Stimulated activated naive CD4-positive, alpha-beta T cell (primary cell): ENCODE measurements at places on chromosomes 11 and 22.

- DNase-seq, result no peak
Measured at GRCh38 chr22:30294066-30294465, 4.8 kb upstream of the CASTOR1 start.

DNA sequence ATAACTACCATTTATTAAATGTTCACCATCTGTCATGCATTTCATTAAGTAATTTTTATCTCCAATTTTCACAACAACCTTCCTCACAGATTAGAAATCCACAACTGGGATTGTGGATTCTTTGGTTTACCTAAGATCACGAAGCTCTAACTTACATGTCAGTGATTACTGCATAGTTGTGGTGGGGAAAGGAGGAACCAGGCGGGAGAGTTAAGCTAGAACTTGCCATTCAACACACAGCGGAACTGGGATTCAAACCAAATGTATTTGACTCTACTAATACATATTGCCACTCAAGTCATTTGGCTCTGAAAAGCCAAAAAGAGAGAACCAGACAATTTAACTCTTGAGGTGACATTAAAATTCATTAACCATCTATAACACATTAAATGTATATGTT is 10.4 kb upstream of the LAYN start:
- no peak for DNase-seq

DNA sequence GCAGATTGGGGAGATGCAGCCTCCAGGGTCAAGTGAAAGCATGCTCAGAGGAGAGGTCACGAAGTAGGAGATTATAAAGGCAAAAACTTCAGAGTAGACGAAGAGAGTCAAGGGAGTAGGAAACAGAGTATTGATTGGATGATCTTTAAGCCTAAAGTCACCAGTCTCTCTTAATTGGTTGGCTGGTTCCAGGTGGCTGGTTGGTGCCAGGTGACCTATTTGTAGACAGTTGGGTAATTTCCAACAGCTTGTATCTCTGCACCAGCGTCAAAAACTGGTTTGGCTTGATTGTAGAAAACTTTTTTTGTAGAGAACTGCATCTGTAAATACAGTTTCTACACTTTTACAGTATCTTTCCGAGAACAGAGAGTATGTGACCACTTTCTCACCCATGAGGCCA is 75.7 kb upstream of the CCDC90B start:
- DNase-seq, result no peak

GRCh38 chr11:115201111-115201792 is 303.0 kb downstream of the CADM1 start:
- no peak for DNase-seq

DNA sequence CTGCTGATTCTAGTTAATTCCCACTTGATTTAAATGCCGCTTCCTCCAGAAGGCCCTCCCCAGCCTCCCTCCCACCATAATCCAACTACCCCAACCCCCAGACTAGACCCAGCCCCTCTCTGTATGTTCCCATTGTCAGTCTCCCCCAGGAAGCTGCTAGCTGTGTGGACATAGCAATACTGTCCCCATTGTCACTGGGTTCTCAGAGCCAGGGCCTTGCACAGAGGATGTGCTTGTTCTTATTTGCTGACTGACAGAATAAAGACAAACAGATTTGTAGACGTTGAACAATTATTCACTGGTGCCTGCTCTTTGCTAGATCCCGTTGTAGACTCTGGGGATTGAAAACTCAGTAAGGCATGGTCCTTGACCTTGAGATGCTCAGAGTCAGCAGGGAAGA is 45.7 kb upstream of the NAV2 start:
- no peak for DNase-seq

- no peak for DNase-seq
Measured at GRCh38 chr11:19631712-19632498, 80.7 kb upstream of the NAV2 start.

- no peak for DNase-seq
Measured at GRCh38 chr11:134460881-134461280, 48.8 kb upstream of the B3GAT1 start.

GRCh38 chr11:74316772-74317505 is 5.5 kb upstream of the P4HA3 start:
- DNase-seq, result no peak

- no peak for DNase-seq
Measured at GRCh38 chr11:92227959-92228935, 3.6 kb downstream of the FAT3 start.

- no peak for DNase-seq
Measured at GRCh38 chr11:117220999-117221774, 10.7 kb downstream of the PCSK7 start.

- no peak for DNase-seq
Measured at GRCh38 chr11:68106165-68106940, 14.8 kb downstream of the CHKA start.

DNA sequence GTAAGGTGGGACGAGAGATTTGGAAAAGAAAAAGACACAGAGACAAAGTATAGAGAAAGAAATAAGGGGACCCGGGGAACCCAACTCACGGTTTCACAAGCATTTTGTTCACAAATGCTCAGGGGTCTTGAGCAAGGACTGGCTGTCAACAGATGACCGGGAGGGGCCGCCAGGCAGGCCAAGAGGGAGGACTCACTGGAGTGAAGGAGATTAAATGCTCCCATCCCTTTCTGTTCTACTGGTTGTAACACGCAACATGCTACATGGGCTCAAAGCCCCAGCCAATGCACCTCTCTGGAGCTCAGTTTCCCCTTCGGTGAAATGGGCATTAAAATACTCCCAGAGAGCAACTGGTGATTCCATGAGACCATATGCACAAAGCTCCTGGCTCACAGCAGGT is 13.4 kb downstream of the SHANK2 start:
- no peak for DNase-seq

- no peak for DNase-seq
Measured at GRCh38 chr11:35918716-35919115, 25.1 kb upstream of the LDLRAD3 start.

DNA sequence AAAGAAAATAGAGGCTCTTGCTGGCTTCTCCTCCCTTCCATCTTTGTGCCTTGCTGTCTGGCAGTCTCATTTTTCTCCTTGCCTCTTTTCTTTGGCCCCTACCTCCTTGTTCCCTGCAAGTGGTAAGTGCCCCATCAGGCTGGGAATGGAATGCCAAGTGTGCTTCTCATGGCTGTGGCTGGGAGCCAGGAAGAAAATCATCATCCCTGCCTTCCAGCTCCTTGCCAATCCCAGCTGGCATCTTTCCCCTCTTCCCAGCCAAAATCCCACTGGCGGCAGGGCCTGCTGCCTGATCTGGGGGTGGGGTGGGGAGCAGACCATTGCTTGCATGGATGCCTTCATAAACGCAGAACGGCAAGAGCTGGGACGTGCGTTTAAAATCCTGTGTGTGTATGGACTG is 27.0 kb upstream of the SLC25A18 start:
- no peak for DNase-seq

DNA sequence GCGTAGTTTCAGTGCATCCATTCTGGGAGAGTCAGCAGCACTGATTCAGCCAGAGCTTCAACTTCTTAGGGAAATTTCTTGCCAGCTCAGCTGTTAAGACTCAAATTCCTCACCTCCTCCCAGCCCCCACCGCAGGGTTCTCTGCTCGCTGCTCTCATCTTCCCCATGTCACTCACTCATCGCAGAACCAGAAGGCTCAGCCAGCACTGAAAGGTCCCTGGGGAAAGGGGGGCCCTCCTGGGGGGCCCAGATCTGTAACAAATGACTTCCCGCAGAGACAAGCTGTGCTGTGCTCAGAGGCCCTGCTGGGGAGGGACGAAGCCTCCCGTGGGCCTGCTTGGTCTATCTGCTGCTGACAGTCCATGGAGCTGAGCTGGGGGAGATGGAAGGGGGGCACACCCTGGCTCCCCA is 220.6 kb downstream of the NTM start:
- no peak for DNase-seq

DNA sequence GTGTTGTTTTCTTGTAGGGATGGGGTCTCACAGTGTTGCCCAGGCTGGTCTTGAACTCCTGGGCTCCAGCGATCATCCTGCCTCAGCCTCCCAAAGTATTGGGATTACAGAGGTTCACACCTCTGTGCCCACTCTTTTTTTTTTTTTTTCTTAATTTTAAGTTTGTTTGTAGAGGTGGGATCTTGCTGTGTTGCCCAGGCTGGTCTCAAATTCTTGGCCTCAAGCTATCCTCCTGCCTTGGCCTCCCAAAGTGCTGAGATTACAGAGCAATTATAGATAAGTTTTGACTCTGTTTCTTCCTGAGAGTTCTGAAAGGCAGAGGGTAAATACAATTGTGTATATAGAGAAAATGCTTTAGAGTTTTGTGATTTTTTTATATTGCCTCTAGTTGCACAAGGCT is 160.4 kb downstream of the TEAD1 start:
- no peak for DNase-seq

DNA sequence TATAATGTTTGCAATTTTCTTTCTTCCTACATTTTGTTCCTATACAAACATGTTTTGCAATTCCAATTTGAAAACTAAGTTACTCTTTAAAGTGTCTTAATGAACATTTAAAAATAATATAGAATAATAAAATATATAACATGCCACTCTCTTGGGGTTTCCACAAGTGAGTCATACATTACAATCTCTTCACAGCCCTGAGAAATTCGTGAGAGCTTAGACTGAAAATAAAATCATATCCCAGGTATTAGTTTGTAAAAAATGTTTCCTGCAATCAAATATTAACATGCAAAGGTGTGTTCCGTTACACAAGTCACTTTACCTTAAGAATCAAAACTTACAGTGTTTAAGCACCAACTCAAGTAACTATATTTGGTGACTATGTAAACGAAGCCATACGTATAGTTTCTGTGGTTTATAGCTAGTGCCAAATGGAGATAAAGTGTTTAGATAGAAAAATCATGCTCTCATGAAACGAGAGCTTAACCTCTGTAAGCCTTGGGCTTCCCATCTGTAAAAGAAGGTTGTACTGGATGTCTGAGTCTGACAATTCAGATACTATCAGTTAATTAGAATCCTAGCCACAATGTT is 253.6 kb upstream of the ANO3 start:
- DNase-seq, result no peak

DNA sequence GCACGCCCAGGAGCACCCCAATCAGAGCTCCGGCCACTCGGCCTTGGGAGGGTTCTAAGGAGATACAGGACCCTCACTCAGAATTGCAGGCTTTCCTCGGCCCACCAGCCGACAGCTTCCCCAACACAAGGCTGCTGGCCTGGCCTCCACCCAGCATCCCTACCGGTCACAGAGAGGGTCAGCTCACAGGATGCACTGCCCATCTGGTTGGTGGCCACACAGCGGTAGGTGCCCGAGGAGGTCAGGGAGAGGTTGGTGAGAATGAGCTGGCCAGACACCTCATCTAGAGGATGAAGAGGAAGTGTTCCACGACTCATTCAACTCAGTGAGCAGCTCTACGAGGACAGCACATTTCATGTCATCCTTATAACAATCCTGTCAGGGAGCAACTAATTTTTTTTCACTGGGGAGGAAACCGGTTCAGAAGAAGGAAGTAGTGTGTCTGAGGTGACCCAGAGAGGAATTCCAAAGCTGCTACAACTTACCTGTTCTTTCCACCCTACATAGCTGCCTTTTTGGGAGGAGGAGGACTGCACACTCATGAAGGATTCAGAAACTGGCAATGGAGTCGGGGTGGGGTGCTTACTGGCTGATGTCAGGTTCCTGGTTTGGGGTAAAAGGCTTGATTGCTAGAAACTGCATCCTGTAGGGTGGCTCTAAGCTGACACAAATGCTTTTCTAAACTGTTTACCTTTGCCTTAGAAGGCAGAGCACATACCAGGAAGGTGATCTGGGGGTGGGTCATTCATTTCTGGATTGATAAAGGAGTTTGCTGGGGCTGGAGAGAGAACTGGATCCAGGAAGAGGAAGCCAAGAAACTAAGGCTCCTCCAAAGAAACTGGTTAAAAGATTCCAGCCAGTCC is 3.3 kb downstream of the VSIG2 start:
- no peak for DNase-seq

- DNase-seq, result no peak
Measured at GRCh38 chr11:132134322-132134721, 763.9 kb downstream of the NTM start.

DNA sequence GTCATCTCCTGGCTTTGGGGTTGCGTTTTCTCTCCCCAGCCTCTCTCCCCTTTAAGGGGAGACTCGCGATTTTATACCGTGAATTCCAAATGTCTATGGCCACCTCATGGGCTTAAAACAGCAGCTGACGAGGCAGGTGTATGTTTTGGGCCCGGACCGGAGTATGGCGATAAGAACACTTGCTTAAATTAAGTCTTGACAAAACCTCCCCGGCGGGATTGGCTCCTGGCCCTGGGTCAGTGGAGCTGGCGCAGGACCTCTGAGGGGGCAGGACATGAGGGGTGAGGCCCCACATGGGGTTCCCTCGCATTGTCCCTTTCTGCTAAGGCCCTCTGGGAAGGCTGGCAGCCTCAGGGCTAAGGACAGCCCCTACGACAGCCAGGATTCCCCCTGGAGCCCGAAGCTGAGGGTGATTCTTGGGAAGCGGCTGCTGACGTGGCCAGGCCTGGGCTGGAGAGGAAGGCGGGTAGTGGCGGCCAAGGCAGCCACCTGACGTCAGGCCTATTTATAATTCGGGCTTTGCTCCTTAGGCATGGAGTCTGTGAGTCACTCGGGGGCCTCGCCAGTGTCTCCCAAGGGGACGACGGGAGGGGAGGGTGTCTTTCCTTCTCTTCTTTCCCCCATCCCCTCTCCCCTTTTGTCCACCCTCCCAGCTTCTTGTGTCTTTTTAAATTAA is 12.7 kb downstream of the MYO18B start:
- DNase-seq, result no peak

DNA sequence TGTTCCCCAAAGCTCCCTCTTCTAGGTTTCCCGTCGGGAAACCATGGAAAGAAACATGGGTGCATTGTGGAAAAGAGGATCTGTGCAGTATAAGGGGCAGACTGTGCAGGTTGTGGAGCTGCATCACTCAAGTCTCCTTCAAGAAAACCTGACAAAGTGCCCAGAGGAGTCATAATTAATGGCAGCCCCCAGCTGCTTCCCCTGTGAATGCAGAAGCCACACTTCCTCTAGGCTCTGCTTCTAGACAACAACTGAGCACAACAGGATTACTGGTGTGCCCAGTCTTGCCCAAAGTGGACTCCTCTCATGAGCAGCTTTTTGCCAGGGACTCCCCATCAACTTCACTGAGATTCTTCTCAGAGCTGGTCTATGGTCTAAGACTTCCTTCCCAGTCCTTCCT is 42.6 kb upstream of the SCUBE2 start:
- no peak for DNase-seq

- DNase-seq, result peak; percentile 20
Measured at GRCh38 chr22:23137905-23138561, 3.8 kb downstream of the RSPH14 start.

- DNase-seq, result peak; percentile 36
Measured at GRCh38 chr11:75142714-75143419, 8.0 kb upstream of the SLCO2B1 start.

GRCh38 chr11:129315781-129316579 is 59.7 kb upstream of the BARX2 start:
- DNase-seq, result no peak

DNA sequence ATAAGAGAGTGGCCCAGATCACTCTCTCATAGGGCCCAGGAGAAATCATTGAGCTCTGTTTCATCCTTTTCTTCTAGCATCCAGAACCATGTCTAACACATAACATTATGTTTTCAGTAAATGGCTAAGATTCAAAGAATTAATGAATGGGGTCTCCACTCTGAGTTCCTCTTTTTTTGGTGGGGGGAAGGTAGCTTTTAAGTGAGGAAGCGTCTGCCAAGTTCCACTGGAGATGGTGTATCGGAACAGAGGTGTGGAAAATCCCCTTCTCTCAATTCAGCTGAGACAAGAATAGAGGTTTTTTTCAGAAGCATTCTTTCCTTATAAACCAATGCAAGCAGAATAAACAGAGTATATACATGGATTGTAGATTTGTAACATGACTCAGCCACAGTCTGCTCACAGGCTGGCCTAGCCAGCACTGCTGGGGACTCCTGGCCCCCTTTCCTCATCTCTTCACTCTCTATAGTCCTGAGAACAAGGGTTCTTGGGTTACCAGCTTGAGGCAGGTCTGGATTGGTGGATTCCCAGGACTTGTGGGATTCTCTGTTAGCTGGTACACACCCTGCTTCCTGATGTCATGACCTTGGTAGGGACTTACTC is 97.2 kb downstream of the TRAF6 start:
- no peak for DNase-seq
